Memory B cell (primary cell): ENCODE measurements at places on chromosomes 13 and 19.

DNA sequence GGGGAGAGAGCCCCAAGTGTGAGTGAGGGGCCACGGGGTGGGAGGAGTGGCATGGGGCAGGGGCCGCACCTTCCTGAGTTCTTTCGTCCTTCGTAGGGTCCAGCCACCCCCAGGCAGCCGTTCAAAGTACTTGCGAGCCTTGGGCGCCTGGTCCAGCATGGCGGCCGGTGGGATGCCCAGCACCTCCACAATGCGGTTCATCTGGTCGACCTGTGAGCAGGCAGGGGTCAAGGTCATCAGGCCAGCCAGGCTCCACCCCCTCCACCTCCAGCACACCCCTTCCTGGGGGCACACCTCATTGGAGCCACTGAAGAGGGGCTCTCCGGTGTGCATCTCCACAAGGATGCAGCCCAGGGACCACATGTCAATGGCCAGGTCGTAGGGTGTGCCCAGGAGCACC lies 6.7 kb downstream of the DYRK1B start:
- no peak for DNase-seq

GRCh38 chr19:36210497-36210896 lies 4.0 kb downstream of the ZNF565 start:
- DNase-seq: no peak

DNA sequence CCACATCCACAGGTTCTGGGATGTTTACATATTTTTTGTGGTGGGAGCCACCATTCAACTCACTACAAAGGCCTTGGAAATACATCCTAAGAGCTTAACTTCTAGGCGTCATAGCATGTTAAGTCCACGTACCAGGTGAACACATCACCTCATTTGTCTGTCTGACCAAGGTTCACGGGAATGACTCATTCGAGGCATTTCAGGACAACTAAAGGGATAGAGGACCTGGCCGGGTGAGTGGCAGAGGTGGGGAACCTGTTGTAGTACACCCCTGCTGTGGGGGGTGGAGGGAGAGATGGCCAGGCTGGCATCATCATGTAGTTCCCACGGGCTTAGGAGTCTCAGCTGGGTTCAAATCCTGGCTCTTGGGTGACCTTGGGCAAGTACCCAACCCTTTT lies 51.5 kb downstream of the BICRA start:
- no peak for DNase-seq

GRCh38 chr19:10201176-10201575 lies 6.4 kb upstream of the DNMT1 start:
- no peak for DNase-seq

DNA sequence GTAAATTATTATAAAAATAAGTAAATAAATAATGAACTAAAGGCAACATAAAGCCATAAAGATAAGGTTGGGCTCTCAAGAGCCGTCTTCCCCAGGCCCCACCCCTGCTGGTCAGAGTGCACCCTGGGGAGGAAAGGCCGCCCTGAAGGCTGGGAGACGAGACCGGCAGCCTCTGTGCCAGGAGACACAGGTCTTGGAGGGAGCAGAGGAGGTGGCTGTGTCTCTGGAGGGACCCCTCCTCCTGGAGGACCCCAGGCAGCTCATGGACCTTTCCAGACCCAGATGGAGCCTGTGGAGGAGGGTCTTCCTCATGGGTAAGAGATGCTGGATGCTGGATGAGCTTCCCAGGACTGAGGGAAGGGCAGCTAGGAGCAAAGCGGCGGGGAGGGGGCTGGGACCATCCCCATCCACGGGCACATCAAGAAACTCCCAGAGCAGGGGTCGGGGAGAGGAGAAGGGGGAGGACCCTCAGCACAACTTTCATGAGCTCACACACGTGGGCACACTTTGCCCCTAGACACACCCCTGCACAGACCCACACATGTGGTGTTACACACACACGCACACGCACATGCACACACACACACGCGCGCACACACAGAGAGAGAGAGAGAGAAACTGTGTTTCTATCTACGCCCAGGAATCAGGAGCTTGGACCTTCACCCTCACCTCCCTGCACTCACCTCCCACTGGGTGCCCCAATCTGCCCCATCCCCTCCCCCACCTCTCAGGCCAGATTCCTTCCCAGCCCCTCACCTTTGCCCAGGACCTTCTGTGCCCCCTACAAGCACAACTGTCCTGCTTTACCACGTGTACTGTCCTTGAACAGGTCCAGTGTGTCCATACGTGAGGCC lies at the start of gene CEACAM18:
CEACAM18 (plus strand) TSS at position 159 of the 854 bp plus-strand sequence.
- no peak for DNase-seq

GRCh38 chr19:46056536-46056935 lies 15.7 kb upstream of the IGFL4 start:
- DNase-seq: no peak

GRCh38 chr19:4054441-4055208 lies 12.1 kb downstream of the ZBTB7A start:
- no peak for DNase-seq

GRCh38 chr13:66087269-66087710 lies 1142.8 kb downstream of the PCDH9 start:
- DNase-seq: no peak

GRCh38 chr19:32677657-32678056 lies 2.0 kb downstream of the RGS9BP start:
- DNase-seq: no peak

- DNase-seq: no peak
These were observed 158.1 kb downstream of the RGCC start for GRCh38 chr13:41615528-41615855.
